ENCODE measurements at places on chromosomes 5 and 9.

DNA sequence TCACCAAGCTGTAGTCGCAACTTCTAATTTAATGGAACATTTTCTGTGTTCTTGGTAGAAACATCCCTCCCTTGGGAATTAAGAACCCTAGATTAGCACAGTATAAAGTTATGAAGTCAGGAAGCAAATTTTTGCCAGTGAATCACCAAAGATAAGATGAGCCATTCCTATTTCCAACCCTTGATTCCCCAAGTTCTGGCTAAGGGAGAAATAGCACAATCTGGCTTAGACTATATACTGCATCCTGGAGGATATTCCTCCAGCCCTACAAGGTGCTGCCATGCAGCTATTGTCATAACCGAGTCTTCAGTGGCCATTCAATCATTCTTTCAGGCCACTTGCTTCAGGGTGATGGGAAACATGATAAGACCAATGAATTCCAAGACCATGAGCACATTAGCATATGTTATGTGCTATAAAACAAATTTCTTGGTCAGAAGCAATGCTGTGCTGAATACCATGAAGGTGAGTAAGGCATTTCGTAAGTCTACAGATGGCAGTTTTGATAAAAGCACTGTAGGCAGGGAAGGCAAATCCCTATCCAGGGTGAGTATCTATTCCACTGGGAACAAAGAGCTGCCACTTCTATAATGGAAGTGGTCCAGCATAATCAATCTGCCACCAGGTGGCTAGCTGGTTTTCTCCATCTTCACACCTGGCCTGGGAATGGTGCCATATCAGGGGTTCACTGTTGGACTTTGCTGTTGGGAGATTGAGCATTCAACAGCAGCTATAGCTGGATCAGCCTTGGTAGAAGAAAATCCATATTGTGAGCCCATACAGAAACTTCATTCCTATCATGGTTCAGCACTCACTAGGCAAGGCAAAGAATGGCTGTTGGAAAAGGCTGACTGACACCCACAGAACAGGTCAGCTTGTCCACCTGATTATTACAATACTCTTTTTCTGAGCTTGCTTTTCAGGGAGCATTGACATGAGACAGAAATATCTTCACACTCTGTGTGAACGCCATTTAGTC lies 19.6 kb upstream of the ARL15 start:
- H3K36me3 ChIP-seq = no peaks in the 10 kb centered on the region
- H3K4me3 ChIP-seq = no peak overlapping the region
- H3K27ac ChIP-seq = no peak overlapping the region
- no peak for DNase-seq
- H3K4me1 ChIP-seq = no peaks in the 10 kb centered on the region

- H3K27me3 ChIP-seq = no peaks in the 10 kb centered on the region
- H3K27ac ChIP-seq = no peak overlapping the region
- H3K4me1 ChIP-seq = no peaks in the 10 kb centered on the region
- no peaks in the 10 kb centered on the region for H3K36me3 ChIP-seq
- no peak for DNase-seq
Observed at GRCh38 chr9:127116957-127117356, 5.5 kb downstream of the ANGPTL2 start.

DNA sequence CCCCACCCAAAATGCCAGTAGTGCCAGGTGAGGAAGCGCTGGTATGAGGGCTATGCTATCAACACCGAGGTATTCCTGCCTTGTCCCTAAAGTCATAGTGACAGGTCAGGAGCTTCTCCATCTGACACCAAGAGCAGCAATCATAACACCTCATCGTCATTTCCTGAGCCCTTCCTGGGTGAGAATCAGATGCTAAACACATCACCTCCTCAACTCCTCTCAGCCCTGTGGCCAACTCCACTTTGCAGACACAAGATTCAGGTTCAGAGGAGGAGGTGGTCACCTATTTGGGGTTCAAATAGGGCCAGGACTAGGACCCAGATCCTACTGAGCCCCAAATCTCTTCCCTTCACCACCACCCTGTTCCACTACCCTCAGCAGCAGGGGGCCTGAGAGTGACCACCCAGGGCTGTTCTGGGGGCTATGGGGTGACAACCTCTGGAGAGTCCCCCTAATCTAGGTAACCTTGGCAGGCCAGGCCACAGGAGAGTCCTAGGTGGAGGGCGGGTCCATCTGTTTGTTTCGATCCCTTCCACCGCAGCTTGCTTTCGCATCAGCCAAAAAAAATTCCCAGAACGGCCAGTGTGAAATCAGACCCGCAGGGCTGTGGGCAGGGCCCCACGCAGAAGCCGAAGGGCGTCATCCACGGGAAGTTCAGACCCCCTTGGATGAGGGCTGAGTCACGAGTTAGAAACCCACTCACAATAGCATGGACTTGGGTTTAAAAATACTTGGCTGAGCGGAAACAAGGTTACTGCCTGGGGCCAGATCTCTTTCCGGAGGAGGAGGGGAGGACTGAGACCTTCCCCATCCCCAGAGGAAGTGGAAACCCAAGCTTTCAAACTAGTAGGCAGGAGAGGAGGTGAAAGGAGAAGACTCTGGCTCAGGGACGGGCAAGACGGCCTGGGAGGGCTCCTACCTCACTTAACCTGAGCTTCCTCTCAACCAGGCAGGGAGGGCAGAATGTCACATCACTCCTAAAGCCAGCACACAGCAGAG lies 8.7 kb downstream of the STK10 start:
- no peaks in the 10 kb centered on the region for H3K36me3 ChIP-seq
- peaks cover 26% of the 10 kb centered on the region for H3K4me1 ChIP-seq
- H3K27ac ChIP-seq = peak overlapping the region; percentile 33
- DNase-seq = no peak
- no peaks in the 10 kb centered on the region for H3K27me3 ChIP-seq

DNA sequence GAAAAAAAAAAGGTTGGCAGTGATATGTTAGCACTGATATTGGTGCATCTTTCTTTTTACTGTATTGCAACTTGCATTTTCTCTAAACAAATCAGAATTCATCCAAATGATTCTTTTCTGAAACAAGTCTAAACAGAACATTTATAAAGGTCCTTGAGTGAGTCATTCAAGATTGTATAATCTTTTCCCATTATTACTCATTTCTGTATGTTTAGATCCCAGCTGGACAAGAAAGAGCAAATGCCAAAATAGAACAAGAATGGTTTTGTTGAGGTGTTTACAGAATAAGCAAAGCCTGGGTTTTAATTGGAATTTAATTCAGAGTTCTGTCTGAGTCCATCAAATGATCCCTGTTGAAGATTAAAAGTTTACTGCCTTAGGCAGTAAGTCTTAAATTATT lies 112.3 kb downstream of the VCAN start:
- H3K27ac ChIP-seq = no peak overlapping the region
- H3K36me3 ChIP-seq = no peaks in the 10 kb centered on the region
- no peaks in the 10 kb centered on the region for H3K4me1 ChIP-seq
- H3K4me3 ChIP-seq = no peak overlapping the region

DNA sequence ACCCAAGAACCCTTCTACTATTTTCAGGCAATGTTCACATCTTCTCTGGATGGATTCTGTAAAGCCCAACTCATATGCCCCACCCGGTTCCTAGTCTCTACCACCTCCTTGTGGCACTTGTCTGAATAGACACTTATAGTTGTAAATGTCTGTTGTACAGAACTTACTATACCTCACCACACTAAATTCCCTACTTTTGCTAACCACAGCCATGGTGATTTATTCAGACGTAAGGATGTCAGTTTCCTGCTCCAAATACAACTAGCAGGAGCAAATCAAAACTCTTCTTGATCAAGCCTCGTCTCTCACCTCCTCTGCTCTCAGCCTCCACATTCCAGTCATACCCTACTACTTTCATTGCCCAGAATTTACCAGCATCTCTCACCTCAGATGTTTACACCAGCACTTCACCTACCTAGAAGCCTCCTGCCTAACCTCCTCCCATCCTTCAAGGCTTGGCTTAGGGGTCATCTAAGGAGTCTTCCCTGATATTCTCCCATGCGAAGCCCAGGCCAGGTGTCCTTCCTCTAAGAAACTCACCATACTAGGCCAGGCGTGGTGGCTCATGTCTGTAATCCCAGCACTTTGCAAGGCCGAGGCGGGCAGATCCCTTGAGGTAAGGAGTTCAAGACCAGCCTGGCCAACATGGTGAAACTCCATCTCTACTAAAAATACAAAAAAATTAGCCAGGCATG lies 75.5 kb downstream of the MAPKAP1 start:
- DNase-seq = no peak
- H3K4me3 ChIP-seq = no peak overlapping the region
- H3K27ac ChIP-seq = no peak overlapping the region
